Stimulated activated CD8-positive, alpha-beta memory T cell treated with anti-CD3 and anti-CD28 coated beads, Interleukin-12 subunit alpha, Interleukin-12 subunit beta, amount 100 ng/mL, for 4 hours (primary cell): ENCODE measurements at places on chromosomes 1 and 21.

DNA sequence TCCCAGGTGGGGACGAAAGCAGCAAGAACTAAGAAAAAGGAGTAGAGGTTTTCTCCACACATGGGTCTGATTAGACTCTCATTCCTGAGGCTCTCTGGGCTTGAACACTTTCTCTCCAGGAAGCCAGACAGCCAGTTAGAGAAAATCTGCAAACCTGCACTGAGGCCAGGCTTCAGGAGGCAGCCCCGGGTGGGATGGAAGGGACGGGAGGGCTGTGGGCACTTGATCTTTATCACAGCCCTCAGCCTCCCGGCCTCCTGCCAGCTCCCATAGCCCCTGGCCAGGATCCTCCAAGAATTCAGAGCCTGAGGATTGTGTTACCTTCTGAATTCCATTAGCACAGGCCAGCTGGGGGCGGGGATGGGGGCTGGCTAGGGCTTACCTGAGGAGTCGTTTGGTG, 40.1 kb downstream of the SERTAD4 start:
- DNase-seq = no peak

DNA sequence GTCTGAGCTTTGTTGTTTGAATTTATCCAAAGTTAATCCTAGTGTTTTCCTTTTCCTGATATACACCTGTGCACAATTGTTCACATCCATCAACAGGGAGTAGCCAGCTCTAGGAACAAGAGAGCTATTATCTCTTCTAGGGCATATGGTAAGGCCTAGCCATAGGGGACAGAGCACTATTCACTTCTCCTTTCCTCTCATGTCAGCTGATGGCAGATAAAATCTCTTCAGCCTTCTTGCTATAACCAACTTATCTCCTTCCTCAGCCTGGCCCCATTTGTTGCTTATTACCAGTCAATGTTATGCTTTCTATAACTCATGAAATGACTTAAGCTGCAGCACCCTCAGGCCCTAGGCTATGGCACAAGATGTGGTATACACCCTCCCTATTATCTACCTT, 38.9 kb downstream of the PATJ start:
- no peak for DNase-seq

- no peak for DNase-seq
Measured at GRCh38 chr1:63198871-63199394, 123.4 kb upstream of the FOXD3 start.

GRCh38 chr1:151934048-151934493, 24.8 kb upstream of the THEM4 start:
- DNase-seq = no peak

- no peak for DNase-seq
Measured at GRCh38 chr21:25904044-25904695, 169.4 kb downstream of the GABPA start.

GRCh38 chr1:33710967-33711366, 152.9 kb upstream of the HMGB4 start:
- DNase-seq = no peak

- peak; percentile 46 for DNase-seq
Measured at GRCh38 chr1:156126043-156126629, 11.6 kb downstream of the LMNA start.

GRCh38 chr21:25737421-25737820, 2.6 kb downstream of the GABPA start:
- no peak for DNase-seq
